ENCODE measurements at places on chromosomes 6 and 20.

- DNase-seq: no peak
These were observed 17.6 kb downstream of the GCLC start for GRCh38 chr6:53527249-53527765.

DNA sequence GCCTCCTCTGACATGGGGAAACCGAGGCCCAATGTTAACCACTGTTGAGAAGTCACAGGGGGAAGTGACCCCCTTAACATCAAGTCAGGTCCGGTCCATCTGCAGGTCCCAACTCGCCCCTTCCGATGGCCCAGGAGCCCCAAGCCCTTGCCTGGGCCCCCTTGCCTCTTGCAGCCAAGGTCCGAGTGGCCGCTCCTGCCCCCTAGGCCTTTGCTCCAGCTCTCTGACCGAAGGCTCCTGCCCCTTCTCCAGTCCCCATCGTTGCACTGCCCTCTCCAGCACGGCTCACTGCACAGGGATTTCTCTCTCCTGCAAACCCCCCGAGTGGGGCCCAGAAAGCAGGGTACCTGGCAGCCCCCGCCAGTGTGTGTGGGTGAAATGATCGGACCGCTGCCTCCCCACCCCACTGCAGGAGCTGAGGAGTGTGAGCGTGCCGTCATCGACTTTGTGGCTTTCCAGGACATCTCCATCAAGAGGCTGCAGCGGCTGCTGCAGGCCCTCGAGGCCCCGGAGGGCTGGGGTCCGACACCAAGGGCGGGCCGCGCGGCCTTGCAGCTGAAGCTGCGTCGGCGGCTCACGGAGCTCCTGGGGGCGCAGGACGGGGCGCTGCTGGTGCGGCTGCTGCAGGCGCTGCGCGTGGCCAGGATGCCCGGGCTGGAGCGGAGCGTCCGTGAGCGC is 1.6 kb downstream of the TNFRSF6B start:
- DNase-seq: no peak

DNA sequence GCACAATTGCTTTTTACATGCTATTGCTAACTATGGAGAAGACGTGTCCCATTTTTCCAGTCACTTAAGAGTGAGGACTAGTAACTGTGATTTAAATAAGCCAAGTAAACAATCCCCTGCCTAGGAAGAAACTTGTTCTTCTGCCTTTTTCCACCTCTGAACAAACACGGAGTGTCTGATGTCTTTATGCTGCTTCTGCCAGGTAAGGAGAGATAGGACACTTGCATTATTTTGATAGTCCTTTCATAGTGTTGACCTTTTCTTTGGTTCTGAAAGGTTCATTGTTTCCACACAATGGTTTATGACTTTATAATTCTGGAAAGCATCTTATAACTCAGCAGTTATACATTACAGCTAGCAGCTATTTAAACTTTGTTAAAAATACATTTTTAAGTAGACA is 8.4 kb downstream of the LRP11 start:
- no peak for DNase-seq

GRCh38 chr6:2529211-2529719 is 221.5 kb downstream of the MYLK4 start:
- DNase-seq: no peak

- no peak for DNase-seq
These were observed 54.5 kb downstream of the CLIC5 start for GRCh38 chr6:45961125-45961524.

DNA sequence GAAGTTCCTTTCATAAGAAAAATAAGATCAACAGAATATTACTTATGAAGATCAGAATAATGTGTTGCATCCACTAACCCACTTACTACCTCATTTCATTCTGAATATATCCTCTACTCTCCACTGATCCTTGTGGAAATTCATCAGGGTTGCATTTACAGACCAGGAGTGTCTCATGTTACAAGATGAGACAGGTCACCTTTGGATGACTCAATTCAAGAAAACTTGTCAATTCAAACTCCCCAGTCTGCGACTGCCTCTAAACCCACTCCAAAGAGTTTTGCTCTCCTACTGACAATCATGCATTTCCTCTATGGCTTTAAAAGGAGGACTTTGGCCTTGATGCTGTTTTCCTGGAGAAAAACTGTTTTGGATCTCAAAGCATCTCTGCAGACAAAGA is 68.4 kb downstream of the ID4 start:
- DNase-seq: no peak

- no peak for DNase-seq
These were observed 37.9 kb upstream of the SLC23A2 start for GRCh38 chr20:5039255-5039657.

GRCh38 chr6:138590796-138591709 is 91.8 kb upstream of the NHSL1 start:
- DNase-seq: peak; percentile 68

- peak; percentile 49 for DNase-seq
These were observed 266.2 kb upstream of the ZFP64 start for GRCh38 chr20:52457826-52458225.

DNA sequence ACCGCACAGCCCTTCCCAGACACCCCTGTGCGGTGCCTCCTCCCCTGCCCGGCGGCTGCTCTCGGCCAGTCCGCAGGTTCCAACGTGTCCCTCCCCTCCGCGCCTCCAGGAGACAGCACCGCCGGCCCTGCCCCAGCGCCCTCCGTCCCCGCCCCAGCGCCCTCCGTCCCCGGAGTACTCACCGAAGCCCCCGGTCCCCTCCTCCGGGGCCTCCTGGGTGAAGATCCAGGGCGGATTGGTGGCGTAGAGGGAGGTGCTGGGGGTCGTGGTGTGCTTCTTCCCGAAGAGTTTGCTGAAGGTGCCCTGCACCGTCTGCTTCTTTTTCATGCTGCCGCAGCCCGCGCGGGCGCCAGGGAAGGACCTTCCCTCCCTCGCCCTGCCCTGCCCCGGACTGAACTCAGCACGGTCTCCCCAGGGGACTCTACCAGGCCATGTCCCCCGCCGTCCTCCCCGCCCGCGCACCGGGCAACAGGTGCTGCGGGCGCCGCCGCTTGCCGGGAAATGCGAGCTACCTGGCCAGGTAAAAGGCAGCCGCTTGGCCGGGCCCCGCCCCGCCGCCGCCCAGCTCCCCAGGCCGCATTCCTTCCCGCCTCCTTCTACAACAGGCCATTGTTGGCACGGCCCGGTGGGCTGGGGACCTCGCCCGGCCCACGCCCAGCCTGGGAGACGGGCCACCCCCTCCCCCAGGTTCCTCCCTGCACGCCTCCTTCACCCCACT is at the start of gene C6orf132:
Gene C6orf132, minus strand, starts transcription at position 503 of the 718 bp plus-strand sequence. Its CDS starts 176 bp downstream, at position 327.
- peak; percentile 55 for DNase-seq

DNA sequence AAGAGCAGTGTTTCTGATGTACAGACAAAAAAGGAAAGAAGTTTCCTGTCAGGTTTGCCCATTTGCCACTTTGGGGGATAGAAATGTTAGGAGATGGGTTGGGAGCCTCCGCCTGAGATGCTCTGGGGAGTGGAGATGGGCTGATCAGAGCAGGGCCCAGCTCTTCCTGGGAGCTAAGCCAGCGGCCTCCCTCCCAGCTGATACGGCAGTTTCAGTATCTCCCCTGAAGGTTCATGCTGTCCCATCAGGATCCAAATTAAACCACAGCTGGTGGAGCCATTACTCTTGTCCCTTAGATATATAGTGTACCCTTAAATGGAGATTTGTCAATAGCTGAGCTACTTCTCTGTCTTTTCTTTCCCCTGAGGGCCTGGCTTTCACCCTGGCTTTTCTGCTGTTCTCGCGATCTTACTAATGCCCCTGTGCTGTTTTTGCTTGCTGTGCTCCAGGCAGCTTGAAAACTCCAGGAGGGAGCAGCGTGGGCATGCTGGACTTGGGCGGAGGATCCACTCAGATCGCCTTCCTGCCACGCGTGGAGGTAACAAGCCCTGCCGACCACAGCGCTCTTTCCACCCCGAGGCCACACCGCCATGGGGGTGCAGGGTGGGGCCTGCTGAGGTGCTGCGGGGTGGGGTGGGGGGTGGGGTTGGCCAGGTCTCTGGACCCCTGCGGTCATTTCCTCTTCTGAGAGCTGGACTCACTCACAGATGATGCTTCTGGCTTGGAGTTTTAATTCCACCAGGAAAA is 20.9 kb downstream of the ENTPD6 start:
- no peak for DNase-seq

DNA sequence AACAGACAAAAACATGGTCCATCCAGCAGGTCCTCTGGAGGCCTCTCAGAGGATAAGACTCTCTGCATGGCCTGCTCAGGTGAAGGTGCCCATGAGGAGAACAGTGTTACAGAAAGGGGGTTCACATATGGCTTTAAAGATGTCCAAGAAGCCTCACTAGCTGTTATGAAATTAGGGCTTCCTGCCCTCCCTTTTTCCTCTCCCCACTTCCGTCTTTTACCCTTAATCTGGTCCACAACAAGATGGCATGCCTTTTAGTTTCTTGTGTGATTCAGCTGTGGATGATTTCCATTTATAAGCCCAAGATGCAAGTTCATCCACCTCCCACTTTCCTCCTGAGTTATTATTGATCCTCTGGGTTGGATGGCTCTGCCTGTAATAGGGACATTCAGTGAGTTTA is 14.0 kb downstream of the GCNT2 start:
- no peak for DNase-seq

DNA sequence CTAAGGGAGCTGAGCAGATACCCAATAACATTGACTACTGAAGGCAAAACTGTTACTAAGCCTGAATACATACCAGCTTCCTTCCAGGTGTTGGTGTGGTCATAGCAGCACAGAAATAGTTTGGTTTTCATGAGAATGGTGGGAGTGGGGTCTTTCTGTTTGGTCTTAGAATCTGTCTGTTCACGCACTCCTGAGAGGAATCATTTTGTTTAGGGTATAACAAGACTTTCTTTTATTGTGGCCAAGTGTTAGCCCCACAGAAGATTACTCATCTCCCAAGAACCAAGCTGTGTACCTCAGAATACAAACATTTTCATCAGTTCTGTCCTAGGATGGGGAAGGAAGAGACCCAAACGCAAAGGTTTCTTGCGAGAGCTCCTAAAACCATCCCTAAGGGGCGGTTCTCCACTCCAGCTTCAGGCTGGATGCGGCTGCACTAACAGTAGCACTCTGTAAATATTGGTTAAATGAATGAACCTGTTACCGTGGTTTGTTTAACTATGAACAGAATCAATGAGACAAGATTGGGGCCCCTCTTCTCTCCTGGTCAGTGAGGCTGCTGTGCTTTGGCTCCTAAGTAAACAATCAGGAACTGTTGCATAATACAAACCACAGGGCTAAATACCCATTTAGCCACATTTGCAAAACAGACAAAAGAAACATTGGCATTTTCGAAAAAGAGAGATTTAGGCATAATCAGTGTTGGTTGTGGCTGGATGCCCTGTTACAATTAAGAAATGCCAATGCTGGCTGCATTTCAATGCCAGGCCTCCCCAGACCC is 44.9 kb downstream of the SNAP25 start:
- no peak for DNase-seq

DNA sequence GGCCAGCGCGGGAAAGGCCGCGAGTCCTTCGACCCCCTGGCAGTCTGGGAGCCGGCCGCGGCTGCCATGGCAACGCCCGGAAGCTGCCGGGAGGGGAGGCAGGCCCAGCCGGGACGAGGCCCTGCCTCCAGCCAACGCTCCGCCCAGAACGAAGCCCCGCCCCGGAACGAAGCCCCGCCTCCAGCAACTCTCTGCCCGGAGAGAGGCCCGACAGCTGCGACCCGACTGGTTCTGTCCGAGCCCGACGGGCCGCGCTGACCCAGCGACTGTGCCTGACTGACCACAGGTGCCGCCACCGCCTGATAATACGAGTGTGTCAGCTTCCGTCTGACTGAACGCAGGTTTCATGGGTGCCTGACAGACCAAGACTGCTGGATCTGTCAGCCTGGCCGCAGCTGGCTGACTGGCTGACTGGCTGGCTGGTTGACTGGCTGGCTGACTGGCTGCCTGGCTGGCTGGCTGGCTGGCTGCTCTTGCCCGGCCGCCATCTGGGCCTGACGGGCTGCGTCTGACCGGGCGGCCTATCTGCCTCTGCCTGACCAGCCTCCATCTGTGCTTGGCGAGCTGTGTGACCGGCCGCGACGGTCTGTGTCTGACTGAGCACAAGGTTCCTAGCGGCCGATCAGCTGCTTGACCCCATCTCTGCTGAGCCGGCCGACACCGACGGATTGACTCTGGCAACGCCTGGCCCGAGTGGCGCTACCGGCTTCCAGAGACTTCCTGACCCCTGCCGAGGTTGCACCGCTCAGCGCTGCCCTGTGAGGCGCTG is 89.7 kb upstream of the EPB41L1 start:
- peak; percentile 81 for DNase-seq

- DNase-seq: no peak
These were observed 60.2 kb downstream of the NCOA3 start for GRCh38 chr20:47561603-47562583.

GRCh38 chr6:123171341-123172115 is 175.5 kb downstream of the CLVS2 start:
- no peak for DNase-seq

DNA sequence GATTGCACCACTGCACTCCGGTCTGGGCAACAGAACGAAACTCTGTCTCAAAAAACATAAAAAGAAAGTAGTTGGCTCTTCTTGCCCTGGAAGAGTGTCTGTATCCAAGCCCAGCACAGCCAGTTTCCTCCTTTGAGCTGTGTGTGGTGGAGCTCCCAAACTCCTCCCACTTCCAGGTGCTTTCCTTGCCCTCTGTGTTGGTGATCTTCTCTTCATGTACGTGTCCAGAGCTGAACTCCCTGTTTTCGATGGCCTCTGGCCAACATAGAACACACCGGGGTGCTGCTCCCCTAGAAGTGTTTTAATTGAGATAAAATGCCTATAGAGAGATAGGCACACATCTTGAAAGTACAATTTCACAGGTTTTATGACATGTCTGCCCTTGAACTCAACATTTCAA is 16.7 kb upstream of the SGK2 start:
- no peak for DNase-seq

DNA sequence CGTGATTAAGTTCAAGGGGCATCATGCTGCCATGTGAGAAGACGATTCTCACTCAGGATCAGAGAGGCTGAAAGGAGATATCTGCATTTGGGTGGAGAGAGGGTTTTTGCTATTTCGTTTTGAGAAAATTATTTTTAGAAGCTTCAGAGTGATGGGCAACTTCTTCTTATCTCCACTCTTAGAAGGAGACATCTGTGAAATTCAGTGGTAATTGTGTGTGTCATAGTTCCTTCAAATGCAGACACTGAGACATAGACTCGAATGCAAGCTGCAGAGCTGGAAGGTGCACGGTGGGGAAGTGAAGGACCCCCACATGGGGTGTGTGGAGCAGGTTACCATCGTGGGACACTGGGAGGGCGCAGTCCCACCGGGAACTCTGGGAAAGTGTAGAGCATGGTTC is 116.8 kb downstream of the PRND start:
- DNase-seq: no peak

- no peak for DNase-seq
These were observed 25.0 kb downstream of the ERMARD start for GRCh38 chr6:169776379-169776778.

GRCh38 chr20:10423735-10424134 is 10.3 kb downstream of the MKKS start:
- no peak for DNase-seq

DNA sequence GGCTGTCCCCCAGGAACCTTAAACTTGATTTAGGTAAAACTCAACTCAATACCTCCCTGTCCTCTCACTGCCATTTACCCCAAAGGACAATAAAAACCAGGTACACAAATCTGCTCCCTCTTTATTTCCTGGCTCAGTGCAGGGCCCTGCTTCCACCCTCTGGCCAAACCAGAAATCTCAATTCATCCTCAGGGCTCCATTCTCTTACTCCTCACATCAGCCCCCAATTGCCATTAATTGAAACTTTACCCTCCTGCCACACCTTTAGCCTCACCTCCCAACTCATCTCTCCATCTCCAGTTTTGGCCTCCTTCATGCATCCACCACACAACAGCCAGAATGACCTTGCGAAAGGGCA is 10.5 kb downstream of the ZBTB2 start:
- DNase-seq: no peak
